ENCODE measurements at places on chromosomes 13 and 19. TPM values are rescaled to one million over a fixed set of nuclear protein-coding genes. Genes with fewer than 3 reads are reported as not detected.

DNA sequence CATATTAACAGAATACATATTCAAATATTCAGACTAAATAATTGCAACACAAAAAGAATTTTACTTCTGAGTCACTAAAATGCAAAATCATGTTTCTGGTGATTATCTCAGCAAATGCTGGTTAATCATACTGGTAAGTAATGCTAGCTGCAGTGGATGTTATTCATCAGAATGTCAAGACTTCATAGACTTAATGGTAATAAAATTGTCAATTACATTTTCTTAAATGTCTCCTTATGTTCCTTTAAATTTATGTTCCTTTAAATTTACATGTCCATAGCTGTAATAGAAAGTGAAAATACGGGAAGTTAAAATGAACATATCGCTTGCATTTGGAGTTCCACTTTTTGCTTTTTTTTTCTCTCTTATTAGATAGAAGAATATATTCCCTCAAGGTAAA, 853.0 kb downstream of the SLITRK6 start:
- no peak for DNase-seq
- no peak overlapping the region for H3K4me3 ChIP-seq
- H3K27me3 ChIP-seq: no peaks in the 10 kb centered on the region
- no peak overlapping the region for H3K27ac ChIP-seq
- H3K36me3 ChIP-seq: no peaks in the 10 kb centered on the region

RYR1 gene
- total RNA-seq: 10.7 TPM

DNA sequence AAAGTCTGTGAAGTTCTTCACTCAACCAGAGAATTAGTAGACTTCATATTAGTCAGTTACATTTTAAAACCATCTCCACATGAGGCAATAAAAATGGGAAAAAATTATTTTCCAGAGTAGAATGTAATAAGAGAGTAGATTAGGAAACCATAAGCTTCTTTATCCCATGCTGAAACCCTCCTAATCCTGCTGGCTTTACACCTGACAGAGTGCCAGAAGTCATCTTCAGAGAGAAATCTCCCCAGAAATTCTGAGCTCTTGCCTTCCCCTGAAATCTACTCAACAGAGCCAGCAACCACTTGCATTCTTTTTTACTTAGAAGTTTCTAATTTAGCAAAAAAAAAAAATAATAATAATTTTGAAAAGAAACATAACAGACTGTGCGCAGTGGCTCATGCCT, 279.9 kb downstream of the NHLRC3 start:
- no peaks in the 10 kb centered on the region for H3K36me3 ChIP-seq
- no peak for DNase-seq
- H3K27me3 ChIP-seq: no peaks in the 10 kb centered on the region

DNA sequence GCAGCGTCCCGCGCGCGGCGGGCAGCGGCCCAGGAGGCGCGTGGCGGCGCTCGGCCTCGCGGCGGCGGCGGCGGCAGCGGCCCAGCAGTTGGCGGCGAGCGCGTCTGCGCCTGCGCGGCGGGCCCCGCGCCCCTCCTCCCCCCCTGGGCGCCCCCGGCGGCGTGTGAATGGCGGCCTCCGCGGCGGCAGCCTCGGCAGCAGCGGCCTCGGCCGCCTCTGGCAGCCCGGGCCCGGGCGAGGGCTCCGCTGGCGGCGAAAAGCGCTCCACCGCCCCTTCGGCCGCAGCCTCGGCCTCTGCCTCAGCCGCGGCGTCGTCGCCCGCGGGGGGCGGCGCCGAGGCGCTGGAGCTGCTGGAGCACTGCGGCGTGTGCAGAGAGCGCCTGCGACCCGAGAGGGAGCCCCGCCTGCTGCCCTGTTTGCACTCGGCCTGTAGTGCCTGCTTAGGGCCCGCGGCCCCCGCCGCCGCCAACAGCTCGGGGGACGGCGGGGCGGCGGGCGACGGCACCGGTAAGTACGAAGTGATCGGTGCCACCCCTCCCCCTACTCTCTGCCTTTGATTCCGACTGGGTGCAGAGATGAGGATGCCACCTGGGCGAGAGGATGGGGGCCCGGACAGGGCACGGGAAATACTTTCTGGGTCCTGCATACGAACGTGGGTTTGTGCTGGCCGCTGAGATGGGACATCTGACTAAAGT, 874 bp downstream of the TRIM28 start:
- H3K27me3 ChIP-seq: no peaks in the 10 kb centered on the region
- peaks cover 23% of the 10 kb centered on the region for H3K4me1 ChIP-seq
- no peak for DNase-seq
- peak overlapping the region; percentile 90 for H3K4me3 ChIP-seq

GRCh38 chr19:30171795-30172612, 200.2 kb upstream of the ZNF536 start:
- no peaks in the 10 kb centered on the region for H3K27me3 ChIP-seq
- no peak for DNase-seq
- no peak overlapping the region for H3K27ac ChIP-seq
- no peak overlapping the region for H3K4me3 ChIP-seq
- no peaks in the 10 kb centered on the region for H3K36me3 ChIP-seq
- no peaks in the 10 kb centered on the region for H3K4me1 ChIP-seq

- peaks cover 9% of the 10 kb centered on the region for H3K36me3 ChIP-seq
- no peak for DNase-seq
- no peak overlapping the region for H3K27ac ChIP-seq
- peaks cover 12% of the 10 kb centered on the region for H3K4me1 ChIP-seq
- H3K4me3 ChIP-seq: no peak overlapping the region
These were observed 80.0 kb downstream of the WDFY2 start for GRCh38 chr13:51663973-51664957.

POU4F1 gene
- total RNA-seq: not detected

SYNGR4 gene
- total RNA-seq: not detected

DNA sequence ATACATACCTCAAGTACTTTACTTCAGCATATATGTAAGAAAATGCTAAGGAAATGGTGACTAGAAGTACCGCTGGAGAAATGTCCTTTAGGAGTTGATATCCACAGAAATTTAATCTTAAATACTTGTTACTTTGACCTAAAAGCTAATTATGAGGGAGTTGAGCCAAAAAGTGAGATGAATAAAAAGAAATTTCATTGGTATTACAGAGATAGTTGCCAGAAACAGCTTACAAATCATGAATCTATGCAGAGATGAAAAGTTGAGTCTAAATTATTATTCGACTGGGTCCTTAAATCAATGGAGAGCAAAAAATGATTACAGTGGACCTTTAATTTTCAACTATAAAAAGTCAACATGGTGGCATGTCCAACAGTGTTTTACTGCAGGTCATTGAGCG, 160.9 kb downstream of the MZT1 start:
- no peaks in the 10 kb centered on the region for H3K4me1 ChIP-seq
- no peaks in the 10 kb centered on the region for H3K27me3 ChIP-seq
- H3K27ac ChIP-seq: no peak overlapping the region
- no peaks in the 10 kb centered on the region for H3K36me3 ChIP-seq
- no peak overlapping the region for H3K4me3 ChIP-seq

- H3K27me3 ChIP-seq: no peaks in the 10 kb centered on the region
- no peak overlapping the region for H3K27ac ChIP-seq
- no peaks in the 10 kb centered on the region for H3K36me3 ChIP-seq
These were observed 74.2 kb downstream of the IRS2 start for GRCh38 chr13:109712124-109712722.

ZNF416 gene
- total RNA-seq: 5.3 TPM

VSTM1 gene
- total RNA-seq: not detected

GRCh38 chr13:72639377-72639776, 88.1 kb downstream of the MZT1 start:
- H3K27me3 ChIP-seq: no peaks in the 10 kb centered on the region
- no peak for DNase-seq
- no peaks in the 10 kb centered on the region for H3K36me3 ChIP-seq
- no peak overlapping the region for H3K4me3 ChIP-seq
- H3K27ac ChIP-seq: no peak overlapping the region
- no peaks in the 10 kb centered on the region for H3K4me1 ChIP-seq

DNA sequence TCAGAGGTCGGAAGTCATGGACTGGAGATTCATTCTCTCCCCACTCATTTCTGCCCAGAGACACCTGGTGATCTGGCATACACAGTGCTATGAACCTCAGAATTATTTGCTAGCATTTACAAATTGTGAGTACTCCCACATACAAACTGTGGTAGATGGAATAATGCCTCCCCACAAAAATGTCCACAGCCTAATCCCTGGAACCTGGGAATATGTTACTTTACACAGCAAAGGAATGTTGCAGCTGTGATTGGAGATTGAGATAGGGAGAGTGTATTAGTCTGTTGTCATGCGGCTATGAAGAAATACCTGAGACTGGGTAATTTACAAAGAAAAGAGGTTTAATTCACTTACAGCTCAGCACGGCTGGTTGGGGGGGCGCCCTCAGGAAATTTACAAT, 3.1 kb upstream of the UQCRFS1 start:
- H3K4me3 ChIP-seq: no peak overlapping the region
- peaks cover 13% of the 10 kb centered on the region for H3K4me1 ChIP-seq
- H3K27me3 ChIP-seq: peaks cover 24% of the 10 kb centered on the region
- no peaks in the 10 kb centered on the region for H3K36me3 ChIP-seq
- H3K27ac ChIP-seq: no peak overlapping the region

DNA sequence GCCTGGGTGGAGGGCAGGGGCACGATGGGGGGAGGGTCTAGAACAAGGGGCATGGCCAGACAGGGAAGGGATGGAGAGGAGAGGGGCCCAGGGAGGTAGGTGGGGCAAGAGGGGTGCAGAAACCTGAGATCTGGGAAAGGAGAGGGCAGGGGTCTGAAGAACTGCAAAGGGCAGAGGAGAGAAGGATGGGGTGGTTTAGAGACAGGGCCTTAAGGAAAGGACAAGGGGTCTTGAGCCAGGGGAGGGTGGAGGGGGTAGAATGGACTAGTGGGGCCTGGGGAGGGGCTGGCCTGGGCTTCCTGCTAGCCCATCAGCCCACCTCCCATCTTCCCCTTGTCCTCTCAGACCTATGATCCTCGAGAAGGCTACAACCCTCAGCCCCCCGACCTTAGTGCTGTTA, 72.5 kb downstream of the RYR1 start:
- H3K4me3 ChIP-seq: no peak overlapping the region
- H3K4me1 ChIP-seq: no peaks in the 10 kb centered on the region
- no peaks in the 10 kb centered on the region for H3K36me3 ChIP-seq

- peak; percentile 73 for DNase-seq
- H3K4me3 ChIP-seq: peak within 1 kb of the TSS; percentile 40
- peaks cover 29% of the 10 kb centered on the region for H3K4me1 ChIP-seq
- peaks cover 75% of the 10 kb centered on the region for H3K27me3 ChIP-seq
- peak within 1 kb of the TSS; percentile 77 for H3K27ac ChIP-seq
These were observed at the start of gene NOTCH3 for GRCh38 chr19:15200553-15201364. Gene NOTCH3, minus strand, starts transcription at chr19:15200995. Its CDS starts 90 bp downstream, at chr19:15200905.

DNA sequence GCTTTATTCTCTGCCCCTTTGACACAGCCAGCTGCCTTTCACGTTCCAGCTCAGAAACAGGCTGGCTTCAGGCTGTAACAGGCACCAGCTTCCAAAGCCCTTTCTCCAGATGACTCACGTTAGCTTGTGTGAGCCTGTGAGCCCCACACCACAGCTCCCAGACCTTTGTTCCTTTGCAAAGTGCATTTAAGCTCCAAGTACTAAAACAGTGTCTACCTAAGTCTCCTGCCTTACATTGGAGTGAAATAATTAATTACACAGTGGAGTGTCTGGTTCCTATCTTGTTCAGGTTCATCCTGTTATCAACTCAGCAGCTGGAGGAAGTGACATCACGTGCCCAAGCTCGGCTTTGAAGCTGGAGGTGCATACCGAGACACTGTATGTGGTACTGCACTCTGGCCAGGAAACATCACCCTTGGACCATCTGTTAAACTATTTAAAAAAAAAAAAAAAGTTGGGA, 475.8 kb downstream of the FOXO1 start:
- H3K27me3 ChIP-seq: no peaks in the 10 kb centered on the region
- H3K4me1 ChIP-seq: peaks cover 47% of the 10 kb centered on the region
- no peaks in the 10 kb centered on the region for H3K36me3 ChIP-seq
- peak overlapping the region; percentile 81 for H3K27ac ChIP-seq
- no peak overlapping the region for H3K4me3 ChIP-seq
- DNase-seq: peak; percentile 50

- H3K27ac ChIP-seq: peak overlapping the region; percentile 100
- no peaks in the 10 kb centered on the region for H3K27me3 ChIP-seq
- H3K36me3 ChIP-seq: peaks cover 19% of the 10 kb centered on the region
- peak overlapping the region; percentile 46 for H3K4me3 ChIP-seq
- H3K4me1 ChIP-seq: peaks cover 86% of the 10 kb centered on the region
- DNase-seq: no peak
These were observed 1.5 kb upstream of the CIRBP start for GRCh38 chr19:1267477-1268225.

DNA sequence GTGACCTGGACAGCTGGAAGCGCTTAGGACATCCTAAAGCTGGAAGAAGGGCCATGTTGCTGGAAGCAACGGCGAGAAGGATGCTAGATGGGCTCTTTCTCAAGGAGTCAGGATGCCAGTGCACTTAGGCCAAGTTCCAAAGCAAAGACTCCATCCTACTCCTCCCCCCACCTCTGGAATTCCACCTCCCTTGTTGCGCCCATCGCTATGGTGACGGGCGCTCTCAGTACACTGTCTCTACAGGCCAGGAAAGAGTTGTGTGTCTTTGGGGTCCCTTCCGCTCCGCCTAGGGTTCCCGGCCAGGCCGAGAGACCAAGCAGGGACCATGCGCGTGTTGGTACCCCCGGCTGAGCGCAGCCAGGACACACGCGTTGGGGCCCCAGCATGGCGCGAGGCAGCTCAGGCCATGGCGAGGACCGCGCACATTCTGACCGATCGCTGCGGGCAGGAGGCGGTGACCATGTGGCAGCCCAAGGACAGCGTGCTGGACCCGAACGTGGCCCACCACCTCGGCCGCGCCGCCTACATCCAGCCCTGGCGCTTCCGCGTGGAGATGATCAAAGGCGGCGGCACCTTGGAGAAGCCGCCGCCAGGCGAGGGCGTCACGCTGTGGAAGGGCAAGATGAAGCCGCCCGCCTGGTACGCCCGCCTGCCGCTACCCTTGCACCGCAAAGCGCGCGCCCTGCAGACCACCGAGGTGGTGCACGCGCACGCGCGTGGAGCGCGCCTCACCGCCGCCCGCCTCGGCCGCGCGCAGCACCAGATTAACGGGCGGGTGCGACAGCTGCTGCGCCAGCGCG, 31.0 kb upstream of the SLC1A6 start:
- no peaks in the 10 kb centered on the region for H3K36me3 ChIP-seq
- H3K4me3 ChIP-seq: no peak overlapping the region
- DNase-seq: no peak
- H3K27ac ChIP-seq: no peak overlapping the region
- peaks cover 91% of the 10 kb centered on the region for H3K27me3 ChIP-seq

DNA sequence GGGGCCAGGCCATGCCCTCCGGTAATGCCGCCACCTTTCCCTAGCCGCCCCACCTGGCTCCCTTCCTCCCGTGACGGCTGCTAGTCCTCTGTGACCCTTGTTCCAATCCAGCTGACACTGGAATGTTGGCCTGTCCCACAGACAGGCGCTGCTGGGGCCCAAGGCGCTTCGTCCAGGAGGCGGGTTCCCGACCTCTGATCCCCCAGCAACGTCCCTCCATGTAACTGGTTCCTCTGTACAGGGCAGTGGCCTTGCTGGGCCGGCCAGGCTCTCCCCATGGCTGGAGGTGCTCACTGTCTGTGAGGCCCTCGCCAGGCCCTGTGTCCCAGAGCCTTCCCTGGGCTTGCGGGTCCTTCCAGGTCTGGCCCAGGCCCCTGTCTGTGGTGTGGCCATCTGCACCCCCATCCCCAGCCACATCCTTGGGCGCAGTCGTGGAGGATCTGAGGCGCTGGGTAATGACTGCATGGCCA, 6.8 kb upstream of the GRIN3B start:
- peaks cover 4% of the 10 kb centered on the region for H3K27me3 ChIP-seq
- DNase-seq: no peak
- H3K27ac ChIP-seq: no peak overlapping the region

IFNL4 gene
- total RNA-seq: not detected

NXNL1 gene
- total RNA-seq: not detected
